Activated T-helper 1 cell treated with anti-CD3 and anti-CD28 coated beads, Interleukin-12 subunit alpha, Interleukin-12 subunit beta, Interleukin-2, Interleukin-4 antibody, amounts not matched to agents 30 ng/mL and 10 ng/mL and 1 ng/mL, durations not matched to agents 14 hours and 24 hours and 36 hours (primary cell): ENCODE measurements at places on chromosomes 12 and 14. TPM values are rescaled to one million over a fixed set of nuclear protein-coding genes. Genes with fewer than 3 reads are reported as not detected.

KRT6C gene
- not detected in 2 replicates for total RNA-seq

KITLG gene
- not detected in 2 replicates for total RNA-seq

DNA sequence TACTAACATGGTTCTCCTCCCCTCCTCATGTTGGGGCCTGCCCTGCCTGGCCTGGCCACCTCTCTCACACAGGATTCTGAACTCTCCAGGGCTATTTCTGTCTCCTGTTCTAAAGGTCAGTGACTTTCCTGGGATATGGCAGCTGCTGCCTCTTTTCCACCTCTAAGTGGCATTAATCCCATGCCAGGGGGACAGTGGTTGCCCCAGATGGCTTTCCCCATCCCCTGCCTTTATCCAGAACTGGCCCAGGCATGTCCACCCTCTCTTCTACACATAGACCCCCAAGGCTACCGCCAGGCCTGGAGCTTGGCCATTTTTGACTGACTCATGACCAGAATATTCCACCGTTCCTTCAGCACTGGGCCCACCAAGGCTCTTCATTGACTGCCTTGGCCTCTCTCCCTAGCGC, 90.4 kb downstream of the IRF2BPL start:
- no peak for DNase-seq

DNA sequence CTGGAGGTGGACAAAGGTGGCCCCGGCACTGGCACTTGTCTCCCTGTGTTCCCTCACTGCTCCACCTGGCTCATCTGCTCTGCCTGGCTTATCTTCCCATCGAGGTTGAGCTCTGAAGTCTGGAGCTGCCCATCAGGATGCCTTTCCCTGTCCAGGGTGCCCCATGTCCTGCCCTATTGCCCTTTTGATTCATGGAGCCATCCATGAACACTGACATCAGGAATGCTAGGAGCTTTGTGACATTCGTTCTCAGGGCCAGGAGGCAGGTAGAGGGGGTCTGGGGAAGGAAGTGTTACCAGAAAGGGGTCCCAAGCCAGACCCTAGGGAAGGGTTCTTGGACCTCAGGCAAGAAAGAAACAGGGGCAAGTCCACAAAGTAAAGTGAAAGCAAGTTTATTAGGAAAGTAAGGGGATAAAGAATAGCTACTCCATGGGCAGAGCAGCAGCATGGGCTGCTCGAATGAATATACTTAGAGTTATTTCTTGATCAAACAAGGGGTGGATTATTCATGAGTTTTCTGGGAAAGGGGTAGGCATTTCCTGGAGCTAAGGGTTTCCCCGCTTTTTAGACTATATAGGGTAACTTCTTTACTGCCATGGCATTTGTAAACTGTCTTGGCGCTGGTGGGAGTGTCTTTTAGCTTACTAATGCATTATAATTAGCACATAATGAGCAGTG, 51.6 kb downstream of the RIN3 start:
- DNase-seq, result no peak

DNA sequence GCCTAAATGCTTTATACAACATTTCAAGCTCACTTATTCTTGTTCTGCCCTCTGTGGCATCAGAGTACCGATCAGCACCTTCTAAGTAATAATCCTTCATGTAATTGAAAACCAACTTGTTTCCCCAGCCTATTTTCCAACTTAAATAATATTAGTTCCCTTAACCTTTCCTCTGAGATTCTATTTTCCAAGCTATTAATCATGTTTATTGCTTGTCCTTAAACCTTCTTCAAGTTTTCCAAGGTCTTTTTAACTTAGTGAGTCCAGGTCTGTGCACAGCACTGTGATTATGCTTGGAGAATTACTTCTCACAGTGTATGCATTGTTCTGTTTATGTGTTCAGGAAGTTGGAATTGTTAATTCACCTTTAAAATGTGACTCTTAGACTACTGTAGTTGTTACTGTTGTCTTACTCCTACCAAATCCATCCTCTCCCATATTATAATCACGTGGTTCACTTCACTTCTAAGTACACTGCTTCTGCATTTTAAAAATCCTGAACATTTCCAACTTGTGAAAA, 1039.3 kb upstream of the FOXG1 start:
- no peak for DNase-seq

DNA sequence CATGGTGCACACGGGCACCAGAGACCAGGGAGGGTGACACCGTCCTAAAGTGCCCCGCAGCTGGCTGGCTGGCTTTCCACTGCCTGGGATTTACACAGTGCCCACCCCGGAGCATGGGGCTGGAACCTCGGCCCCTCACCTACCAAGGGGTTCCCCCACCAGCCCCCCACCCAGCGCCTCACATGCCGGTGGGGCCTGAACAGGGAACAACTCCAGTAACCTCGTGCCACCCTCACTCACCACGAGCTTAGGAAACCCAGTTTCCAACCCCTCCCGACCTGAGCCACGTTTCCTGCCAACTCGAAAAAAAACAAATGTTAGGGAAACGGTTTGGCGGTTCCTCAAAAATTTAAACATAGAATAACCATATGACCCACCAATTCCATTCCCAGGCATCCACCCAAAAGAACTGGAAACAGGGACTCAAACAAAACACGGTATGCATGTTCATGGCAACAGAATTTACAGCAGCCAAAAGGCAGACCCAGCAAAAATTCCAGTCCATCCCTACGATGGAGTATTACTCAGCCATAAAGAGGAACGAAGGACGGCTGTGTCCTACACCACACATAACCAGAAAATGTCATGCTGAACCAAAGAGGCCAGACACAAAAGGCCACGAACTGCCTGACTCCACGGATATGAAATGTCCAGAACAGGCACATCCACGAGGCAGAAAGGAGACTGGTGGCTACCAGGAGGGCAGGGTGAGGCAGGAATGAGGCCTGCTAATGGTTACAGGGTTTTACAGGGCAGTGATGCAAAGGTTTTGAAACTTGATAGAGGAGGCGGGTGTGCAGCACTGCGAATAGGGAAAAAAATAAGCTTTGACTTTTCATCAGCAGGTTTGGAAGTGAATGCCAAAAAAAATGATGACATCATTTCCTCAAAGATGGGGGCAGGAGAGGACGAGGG, 68.9 kb downstream of the NCOR2 start:
- DNase-seq, result no peak
